ENCODE measurements at places on chromosomes 12 and 14. TPM values are rescaled to one million over a fixed set of nuclear protein-coding genes. Genes with fewer than 3 reads are reported as not detected.

Gene CLEC1A
- 2.5 TPM for polyA plus RNA-seq

Gene TSPAN8
- polyA plus RNA-seq, result 0.26 TPM

- peak; percentile 30 for DNase-seq
Measured at GRCh38 chr12:89451841-89452251, 72.8 kb downstream of the GALNT4 start.

Gene GPR162
- 7.7 TPM for polyA plus RNA-seq

DNA sequence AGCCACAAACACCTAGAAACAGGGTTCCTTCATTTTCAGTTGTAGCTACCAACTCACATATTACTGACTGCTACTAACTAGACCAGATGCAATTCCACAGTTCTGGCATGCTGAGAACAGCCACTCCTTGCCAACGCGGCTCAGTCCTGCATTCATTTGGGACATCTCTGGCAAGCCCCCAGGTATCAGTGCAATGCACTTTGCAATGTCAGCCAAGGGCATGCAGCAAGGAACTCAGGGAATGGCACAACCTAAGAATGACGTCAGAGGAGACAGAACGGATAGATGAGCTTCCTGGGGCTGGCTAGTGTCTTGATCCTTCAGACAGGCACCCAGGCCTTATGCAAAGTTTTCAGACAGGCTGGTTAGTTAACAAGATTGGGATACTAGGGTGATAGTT is 29.6 kb downstream of the MAP3K9 start:
- DNase-seq, result peak; percentile 29

DNA sequence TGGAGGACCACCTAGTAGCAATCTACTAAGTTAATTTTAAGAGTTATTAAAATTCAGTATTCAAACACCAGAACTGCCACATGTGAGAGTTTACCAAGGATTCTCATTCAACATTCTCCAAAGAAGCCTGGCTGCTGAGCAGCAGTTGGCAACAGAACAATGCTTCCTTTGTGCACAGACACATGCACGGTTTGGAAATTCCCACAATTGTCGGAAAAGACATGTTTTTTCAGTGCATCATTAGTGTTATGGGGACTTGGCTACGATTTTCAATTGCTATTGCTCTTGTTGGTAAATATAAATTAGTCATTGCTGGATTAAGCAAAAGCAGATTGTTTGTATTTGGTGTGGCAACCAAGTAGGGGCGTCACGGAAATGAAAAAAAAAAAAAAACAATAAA is 22.2 kb downstream of the ST8SIA1 start:
- peak; percentile 50 for DNase-seq

DNA sequence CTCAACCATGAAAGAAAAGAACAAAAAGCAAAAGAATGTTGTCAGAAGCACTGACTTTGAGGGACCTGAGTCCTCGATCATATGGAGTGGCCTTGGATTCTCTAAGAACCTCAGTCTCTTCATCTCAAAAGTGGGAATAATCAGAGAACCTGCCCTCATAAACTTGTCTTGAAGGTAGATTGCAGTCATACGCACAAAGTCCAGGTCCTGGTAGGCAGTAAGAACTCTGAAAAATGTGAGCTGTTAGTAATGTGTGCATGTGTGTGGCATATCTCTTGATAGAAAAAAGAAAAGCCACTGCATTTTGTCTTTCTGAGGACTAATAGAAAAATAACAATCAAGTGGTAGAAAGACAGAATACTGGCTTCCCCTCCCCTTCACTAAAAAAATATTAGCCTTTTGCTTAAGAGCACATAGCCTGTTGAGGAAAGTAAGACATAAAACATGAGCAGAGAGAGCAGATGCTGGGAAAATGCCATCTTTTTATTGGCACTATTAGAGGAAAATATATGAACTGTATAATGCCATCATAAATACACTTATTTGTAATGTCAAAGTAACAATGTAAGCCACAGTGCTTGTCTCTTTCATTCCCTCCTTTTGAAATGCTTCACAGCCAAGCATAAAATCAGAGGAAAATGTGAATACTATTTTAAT is 205.1 kb upstream of the TBX3 start:
- no peak for DNase-seq

DNA sequence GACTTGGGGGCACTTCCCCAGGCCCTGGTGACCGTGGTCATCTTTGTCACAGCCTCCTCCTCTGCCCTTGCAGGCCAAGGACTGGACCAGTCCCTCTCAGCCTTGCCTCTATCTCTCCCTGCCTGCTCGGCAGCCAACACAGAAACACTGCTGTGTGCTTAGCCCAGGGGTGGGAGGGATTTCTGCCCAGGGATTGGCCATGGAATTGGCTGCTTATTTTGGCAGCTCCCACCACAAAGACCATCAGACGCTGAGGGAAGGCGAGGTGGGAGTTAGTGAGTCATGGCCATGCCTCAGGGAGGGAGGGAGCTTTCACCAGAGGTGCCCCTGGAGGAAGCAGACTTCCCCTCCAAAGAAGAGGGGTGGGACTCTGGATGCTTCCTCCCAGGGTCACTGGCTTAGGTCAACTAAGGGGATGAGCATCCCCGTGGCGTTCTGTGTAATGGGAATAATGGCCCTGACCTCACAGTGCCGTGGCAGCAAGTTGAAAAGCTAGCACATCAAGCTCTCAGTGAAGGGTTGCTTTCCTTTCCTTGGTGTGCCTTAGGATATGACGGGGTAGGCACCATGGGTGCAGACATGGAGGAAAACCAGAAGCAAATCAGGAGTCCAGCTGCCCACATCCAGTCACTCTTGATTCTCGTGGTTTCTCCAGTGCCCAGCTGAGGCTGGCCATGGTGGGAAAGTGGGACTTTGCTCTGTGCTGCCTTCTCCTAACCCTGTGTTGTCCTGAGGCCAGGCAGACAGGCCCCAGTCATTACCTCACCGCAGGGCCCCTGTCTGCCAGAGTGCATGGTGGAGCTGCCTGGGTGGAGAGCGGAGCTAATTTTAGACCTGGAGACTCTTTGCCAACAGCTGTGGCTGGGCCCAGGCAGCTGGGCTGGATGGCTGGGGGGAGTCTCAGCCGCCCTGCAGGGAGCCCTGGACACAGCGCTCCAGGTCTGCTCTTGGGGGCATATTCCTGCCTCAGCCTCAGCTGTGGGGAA is 21.4 kb downstream of the B4GALNT3 start:
- DNase-seq, result peak; percentile 90

Gene RASSF9
- 0.95 TPM for polyA plus RNA-seq

Gene DENND5B
- polyA plus RNA-seq, result 16.7 TPM

DNA sequence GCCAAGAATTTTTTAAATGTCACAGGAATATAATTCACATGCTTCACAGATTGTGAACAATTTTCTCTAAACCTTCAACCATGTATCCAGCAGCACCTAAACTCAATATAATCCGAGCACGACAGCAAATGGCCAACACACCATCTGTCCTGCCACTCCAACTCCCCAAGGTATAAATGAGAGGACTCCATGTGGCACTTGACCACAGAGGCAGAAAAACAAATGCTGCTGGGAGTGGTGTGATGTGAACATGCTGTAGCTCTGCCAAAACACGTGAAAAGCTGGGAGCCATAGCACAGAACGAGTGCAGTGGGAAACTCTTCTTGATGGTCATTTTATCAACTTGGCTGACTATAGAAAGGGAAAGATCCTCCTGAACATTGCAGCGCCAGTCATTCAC is 70.9 kb downstream of the LLPH start:
- no peak for DNase-seq

Gene BLOC1S1
- polyA plus RNA-seq, result 314 TPM

DNA sequence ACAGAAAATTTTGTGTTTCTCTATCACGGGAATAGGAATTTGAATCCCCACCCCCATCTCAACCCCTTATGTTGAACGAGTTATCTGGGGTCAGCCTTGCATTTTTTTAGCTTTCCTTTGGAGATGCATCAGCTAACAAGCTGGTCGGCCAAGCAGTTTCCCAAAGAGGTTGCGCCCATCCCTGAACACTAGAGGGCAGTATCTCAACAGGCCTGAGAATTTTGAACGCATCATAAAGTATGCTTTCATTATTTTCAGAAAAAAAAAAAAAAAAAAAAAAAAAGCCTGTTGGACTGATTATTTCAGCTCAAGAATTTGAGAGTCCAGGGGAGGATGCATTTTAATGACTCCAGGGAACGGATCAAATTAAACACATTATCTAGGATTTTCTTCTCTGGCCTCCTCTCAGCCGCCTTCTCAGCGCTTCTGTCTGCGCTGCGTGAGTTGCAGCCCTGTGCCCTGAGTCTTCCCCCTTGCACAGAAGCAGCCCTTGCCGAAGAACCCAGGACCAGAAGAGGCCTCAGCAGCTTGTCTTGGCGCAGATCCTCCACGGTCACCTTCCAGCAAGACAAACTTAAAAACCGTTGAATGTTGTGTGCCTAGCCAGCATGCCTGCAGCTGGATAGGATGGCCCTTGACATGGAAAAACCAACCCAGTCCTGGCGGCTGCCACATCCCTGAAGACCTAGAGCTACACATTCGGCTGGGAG is 76.6 kb upstream of the GZMB start:
- peak; percentile 51 for DNase-seq

Gene COX6A1
- 531 TPM for polyA plus RNA-seq

- no peak for DNase-seq
Measured at GRCh38 chr12:6729186-6729585, 5.3 kb downstream of the COPS7A start.

- DNase-seq, result no peak
Measured at GRCh38 chr12:58803908-58804307, 116.4 kb downstream of the LRIG3 start.

DNA sequence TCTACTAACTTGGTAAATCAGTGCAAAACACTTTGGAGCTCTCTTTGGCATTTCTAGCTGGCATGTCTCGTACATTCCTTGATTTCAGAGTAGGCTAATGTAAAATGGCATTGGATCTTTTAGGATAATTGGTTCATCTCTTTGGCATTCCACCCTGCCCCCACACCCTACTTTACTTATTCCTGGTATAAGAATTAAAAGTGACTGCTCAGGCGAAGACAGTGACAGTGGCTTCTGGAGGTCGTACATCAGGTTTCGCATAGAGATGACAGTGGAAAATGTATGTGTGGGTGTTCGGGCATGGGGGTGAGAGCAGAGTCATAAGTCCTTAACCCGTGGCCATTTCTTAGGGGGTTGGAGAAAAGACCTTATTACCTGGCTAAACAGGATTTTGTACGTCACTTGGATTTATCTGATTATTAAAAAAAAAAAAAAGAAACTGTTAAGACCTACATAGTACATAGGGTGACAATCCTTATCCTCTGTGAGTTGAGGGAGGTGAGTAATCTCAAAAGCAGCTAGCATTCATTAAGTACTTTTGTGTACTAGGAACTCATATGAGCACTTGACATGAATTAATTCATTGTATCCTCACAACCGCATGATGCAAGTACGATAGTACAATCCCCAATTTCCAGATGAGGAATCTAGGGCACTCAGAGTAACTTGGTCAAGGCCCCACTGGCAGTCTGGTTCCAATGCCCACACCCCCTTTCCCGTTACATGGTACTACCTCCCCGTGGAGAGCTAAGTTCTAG is 22.4 kb upstream of the KCNK13 start:
- DNase-seq, result no peak

DNA sequence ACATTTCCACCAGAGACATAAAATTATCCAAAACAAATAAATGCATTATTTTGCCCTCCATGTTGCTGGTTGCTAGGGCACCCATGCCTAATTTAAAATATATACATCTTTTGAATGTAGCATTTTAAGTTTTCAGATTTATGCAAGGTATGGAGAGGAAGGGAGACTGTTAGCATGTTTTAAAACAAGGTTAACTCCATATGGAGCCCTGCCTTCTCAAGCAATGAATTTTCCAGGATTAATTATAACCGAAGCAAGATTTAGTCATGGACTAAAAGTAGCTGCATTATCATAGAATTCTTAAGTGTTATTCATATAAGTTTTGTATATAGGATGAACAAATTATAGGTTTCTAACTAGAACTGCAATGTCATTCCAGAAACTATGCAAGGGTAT is 37.2 kb downstream of the TRMT5 start:
- no peak for DNase-seq

Gene CD9
- 63.2 TPM for polyA plus RNA-seq

- peak; percentile 2 for DNase-seq
Measured at GRCh38 chr12:34400986-34401658, 378.8 kb downstream of the ALG10 start.

DNA sequence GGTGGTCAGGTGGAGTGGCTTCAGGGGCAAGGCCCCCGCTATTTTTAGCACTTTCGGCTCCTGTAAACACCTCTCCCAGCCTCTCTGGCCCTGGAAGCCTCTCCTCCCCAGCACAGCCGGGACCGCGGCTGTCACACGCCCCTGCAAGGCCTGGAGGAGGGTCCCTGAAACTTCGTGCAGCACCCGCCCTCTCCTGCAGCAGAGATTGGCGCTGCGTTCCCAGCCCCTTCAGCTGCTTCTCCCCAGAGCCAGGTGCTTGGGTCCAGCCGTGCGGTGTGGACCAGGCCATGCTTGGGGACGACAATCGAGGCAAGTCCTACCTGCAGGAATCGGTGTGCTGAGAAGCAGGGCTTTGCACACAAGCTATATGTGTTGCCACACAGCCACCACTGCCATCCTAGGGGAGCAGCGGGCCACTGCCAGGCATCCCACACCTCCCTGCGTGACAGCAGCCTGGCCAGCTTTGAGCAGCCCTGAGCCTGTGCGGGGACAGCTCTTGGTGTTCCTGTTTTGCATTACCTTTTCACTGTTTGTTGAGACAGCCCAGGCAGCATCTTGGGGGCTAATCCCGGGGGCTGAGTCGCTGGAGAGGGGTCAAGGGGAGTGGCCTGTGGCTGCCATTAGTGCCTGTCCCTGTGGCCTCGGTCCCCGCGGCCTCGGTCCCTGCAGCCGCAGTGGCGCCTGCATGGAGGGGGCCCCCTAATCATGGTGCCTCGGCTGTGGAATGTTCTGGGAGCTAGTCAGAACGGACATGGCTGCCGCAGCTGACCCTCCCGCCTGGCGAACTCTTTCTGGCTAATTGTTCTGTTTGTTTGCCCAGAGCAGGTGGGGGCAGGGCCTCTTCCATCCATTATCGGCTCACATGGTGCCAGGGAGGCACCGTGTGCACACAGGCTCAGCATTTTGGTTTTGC is 27.6 kb upstream of the TRAF3 start:
- no peak for DNase-seq

GRCh38 chr14:59330455-59330854 is 134.7 kb downstream of the GPR135 start:
- no peak for DNase-seq

GRCh38 chr12:99130808-99131553 is 485.9 kb downstream of the APAF1 start:
- no peak for DNase-seq

Gene UNC79
- polyA plus RNA-seq, result 0.04 TPM

Gene OR11H6
- not detected for polyA plus RNA-seq

Gene ANG
- 3.3 TPM for polyA plus RNA-seq

Gene KLHL28
- 3.3 TPM for polyA plus RNA-seq

Gene FAR2
- polyA plus RNA-seq, result 1.5 TPM

GRCh38 chr12:84362552-84362897 is 550.1 kb downstream of the SLC6A15 start:
- DNase-seq, result no peak

GRCh38 chr12:107511292-107511691 is 174.3 kb upstream of the PWP1 start:
- no peak for DNase-seq

GRCh38 chr12:79634957-79635471 is 55.8 kb downstream of the PAWR start:
- DNase-seq, result no peak

Gene TCL1B
- not detected for polyA plus RNA-seq

Gene CIROP
- not detected for polyA plus RNA-seq

Measured in heart left ventricle (tissue), 16 donors.